ENCODE measurements at places on chromosomes 5 and 9.
A peak's percentile ranks its signal among the peaks of the same experiment; 100 is the strongest.

GRCh38 chr5:51890435-51891116 lies 507.3 kb downstream of the ISL1 start:
- DNase-seq: no peak

DNA sequence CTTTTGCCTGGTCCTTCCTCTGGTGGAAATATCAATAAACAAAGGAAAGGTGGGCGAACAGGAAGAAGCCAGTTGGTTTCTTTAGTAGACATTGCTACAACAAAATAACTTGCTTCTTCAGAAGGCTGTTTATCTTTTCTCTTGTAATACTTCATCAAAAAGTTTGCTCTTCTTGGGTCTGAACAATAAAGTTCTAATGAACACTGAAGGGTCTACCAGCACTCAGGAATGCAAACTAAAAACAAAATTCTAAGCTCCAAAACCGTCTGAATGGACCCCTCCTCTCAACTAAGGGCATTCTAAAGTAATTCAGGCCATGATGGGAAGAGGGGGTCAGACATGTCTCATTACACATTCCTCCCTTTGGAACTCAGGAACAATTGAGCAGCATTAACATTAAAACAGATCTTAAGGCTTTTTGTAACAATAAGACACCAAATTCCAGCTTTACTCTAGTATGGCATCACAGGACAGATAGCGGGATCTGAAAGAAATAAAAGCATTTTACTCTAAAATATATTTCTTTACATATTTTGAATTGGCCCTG lies 2.3 kb downstream of the TBCA start:
- DNase-seq: no peak

DNA sequence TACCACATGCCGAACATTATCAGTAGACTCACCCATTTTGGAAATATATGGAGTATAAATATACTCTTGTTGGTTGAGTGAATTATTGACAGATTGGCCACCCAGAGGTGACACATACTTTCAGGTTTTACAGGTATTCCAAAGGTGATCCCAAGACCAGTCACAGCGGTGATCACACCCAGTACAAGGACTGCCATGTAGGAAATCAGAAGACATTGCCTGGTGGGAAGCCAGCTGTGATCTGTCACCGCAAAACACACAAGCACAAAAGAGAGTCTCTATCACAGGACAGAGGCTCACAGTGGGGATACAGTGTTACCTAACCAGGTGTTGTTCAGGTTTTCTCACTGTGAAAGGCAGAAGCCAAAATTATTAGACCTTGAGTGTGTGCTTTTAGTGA lies 15.8 kb downstream of the BTF3 start:
- no peak for DNase-seq

GRCh38 chr5:119330367-119331183 lies 25.2 kb upstream of the TNFAIP8 start:
- peak; percentile 43 for DNase-seq

DNA sequence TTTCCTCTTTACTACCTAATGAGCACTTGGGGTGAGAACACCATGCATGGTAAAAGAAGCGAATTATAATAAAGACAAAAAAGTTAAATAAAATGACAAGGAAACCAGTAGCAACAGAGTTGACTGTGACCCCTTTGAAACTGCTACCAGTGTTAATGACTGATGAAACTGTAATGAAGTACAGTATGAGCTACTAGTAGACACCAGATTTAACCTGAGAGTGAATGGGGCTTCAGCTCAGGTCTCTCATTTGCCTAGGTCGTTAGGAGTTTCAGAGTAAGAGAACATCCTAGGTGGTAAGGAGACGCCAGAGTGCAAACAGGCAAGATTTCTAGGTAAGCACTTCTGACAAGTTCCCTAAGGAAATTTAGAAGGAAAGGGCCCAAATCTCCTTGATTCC lies 346.4 kb downstream of the BNC2 start:
- DNase-seq: no peak

Data from mammary epithelial cell (primary cell).